Kidney epithelial cell (primary cell): ENCODE measurements at places on chromosomes 16 and 17.

- no peak for DNase-seq
These were observed 49.5 kb downstream of the HLF start for GRCh38 chr17:55314061-55314783.

DNA sequence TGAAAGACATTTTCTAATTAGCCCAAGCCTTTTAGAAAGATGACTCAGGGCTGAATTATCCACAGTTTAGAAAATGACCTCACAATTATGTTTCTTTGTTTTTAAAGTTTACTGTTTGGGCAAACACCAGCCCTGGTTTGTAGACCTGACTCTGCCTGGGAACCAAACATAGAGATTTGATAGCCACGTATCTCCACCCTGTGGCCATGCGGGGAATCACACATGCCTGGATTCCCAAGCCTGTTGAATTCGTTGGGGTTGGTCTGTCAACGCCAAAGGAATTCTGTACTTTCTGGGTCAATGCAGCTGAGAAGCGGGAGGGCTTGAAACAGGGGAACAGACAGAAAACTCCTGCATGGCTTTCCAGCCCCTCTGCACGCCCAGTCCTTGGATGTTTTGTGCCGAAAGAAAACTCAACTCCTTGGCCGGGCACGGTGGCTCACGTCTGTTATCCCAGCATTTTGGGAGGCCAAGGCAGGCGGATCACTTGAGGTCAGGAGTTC, 26.9 kb downstream of the CD300A start:
- no peak for DNase-seq

DNA sequence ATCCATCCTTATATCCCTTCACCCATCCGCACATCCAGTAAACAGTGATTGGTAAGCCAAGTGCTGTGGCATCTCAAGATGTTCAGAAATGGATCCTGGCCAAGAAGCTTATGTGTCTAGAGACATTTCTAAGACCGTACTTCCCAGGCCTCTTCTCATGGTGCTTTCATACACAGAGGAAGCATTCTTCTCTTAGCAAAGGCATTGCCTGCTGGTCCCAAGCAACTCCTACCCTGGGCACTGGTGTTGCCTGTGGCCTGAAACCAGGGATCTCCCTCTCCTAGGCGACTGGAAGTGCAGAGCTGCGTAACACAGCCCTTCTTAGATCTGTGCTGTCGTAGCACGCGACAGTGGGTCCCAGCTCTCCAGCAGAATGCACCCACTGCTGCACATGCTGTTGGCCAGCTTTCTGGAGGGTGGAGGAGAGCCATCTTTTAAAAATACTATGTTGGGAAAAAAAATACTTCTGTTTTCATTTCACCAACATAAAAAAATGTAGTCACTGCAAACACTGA, 182.9 kb downstream of the CCDC182 start:
- DNase-seq, result no peak

DNA sequence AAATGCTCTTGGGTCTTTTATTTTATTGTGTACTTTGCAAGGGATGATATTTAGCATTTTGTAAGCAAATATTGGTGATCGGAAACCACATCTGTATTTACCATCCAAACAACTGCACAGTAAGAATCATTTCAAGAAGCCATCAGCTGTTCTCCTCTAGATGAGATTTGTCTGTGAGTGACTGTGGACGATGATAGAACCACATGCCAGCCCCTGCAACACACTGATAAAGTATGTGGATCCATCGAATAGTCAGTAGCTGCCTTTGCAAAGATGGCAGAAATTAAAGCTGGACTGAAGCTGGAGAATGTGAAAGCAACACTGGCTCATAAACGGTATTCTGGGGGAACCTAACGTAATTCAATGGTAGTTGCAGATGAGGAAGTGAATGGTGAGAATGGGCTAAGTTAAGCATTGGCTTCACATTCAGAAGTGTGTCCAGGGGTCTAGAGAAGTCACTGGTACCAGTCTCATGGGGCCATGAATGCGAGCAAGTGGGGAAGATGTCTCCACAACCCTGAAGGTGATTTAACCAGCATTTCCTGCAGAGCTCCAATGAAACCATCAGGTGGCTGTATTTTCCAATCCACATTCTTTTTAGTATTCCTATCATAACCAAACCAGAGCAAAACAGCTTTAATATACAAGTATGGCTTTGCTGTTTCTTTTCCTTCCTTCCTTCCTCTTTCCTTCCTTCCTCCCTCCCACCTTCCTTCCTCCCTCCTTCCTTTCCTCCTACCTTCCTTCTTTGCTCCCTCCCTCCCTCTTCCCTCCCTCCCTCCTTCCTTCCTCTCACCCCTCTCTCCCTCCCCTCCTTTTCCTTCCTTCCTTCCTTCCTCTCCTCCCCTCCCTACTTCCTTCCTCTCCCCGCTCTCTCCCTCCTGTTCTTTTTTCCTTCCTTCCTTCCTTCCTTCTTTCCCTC, 169.4 kb downstream of the ABCA8 start:
- DNase-seq, result no peak

DNA sequence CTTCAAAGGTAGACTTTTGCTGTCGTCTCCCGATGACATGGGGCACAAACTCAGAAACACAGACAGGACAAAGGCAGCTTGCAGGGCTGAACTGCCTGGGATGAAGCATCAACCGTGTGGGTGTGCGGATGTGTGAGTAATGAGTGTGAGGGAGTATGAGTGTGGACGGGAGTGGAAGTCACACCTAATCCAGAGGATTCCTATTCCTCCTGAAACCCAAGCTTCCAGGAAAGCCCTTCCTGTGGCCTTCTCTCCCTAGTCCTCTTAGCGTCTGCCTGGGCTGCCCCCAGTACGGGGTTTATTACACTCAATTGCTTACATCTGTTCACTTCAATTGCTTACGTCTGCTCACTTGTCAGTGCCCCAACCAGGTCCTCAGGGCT, 2.3 kb upstream of the IL4R start:
- DNase-seq, result no peak

DNA sequence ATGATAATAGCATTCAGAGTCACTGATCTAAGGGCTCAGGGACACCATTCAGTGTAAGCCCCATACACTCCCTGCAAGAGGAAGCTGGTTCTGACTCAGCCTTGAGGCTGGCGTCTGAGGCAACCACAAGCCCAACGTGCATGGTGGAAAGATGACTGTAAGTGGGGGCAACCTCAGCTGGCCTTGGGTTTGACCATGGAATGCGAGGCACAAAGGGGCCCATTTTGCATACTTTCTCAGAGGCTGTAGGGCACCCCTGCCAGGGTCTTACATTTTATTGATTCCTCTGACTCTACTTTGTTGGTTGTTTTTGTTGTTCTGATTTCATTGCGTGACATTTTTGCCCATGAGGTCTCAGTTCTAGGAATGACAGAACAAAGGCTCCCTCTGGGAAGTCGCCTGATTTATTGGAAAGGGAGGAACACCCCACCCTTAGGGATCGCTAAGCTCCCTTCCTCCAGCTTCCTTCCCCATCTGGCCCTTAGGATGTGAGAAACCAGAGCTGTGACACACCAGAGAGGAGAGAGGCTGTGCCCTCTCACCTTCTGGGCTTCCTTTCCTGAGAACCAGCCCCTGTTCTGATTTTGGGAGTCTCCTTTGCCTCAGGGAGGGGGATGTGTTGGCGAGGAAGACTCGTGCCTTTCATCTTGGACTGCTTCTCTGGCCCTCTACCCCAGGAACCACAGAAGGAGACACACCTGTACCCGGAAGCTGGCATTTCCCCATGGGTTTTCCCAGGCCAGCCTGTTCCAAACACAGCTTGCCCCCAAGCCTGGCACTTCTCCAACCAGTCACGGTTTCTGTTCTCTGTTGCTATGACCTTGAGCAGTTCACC, 5.6 kb upstream of the CIITA start:
- DNase-seq, result peak; percentile 77

DNA sequence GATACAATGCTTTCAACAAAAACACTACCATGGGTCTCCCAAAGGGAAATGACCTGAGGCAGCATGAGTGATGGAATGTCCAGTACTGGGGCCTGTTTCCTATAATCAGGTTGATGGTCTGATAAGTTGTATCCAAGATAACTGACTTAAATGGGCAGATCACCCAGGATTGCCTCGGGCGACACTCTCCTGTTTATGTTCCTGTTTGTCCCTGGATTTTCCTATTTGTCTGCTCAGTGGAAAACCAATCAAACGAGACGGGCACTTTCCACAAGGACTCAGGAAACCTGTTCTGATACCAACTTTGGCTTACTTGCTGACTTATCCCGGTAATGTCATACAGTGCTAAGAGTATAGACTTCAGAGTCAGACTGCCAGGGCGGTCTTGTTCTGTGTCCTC, 27.4 kb downstream of the USP43 start:
- no peak for DNase-seq

GRCh38 chr17:40916366-40916765, 21.1 kb downstream of the KRT23 start:
- no peak for DNase-seq

DNA sequence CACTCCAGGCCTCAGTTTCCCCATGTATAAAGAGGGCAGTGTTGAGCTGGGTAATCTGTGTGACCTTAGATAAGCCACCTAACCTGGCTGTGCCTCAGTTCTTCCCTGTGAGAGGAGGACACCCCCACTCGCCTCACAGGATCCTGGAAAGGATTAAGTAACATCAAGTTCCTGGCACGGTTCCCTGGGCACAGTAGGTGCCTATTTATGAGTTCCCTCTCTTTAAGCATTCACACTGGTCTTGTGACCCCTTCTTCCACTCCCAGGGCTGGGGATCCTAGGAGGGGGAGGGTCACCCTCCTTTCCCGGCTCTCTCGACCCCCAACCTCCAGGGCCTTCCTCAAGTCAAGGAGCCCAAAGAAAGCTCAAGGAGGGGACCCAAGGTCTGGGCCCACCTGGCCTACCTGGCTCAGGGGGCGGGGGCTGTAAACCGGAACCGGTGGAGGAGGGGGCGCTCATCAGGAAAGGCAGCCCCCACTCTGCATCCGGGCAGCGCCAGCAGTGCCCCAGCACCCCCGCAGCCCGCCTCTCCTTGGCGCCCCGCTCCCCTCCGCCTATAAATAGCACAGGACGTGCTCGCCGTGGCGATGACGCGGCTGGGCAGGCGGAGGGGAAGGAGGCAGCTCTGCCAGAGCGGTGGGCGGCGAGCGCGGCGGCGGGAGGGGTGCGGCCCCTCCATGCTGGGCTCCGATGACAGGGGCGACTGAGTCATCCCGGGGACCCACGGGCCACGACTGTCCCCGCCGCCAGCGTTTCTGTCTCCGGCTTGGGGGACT, 9.4 kb downstream of the RPL19 start:
- DNase-seq, result no peak

- DNase-seq, result no peak
These were observed 4.2 kb upstream of the CDH1 start for GRCh38 chr16:68732741-68733399.

DNA sequence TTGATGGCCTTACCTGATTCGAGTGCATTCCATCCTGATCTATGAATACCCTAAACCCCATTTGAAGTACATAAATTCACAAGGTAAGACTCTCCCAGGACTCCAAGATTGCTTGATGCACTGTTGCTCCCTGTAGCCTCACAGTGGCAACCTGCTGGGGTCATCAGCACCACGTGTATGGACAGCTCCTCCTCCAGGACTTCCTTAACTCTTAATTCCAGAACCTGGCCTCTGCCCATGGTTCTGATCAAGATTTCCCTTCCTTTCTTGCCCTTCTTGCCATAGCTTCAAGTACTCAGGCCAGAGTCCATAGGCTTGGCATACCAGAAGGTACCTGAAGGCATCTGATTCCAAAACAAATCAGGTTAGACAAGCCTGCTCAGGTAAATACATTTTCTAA, 34.0 kb upstream of the NLK start:
- peak; percentile 35 for DNase-seq

DNA sequence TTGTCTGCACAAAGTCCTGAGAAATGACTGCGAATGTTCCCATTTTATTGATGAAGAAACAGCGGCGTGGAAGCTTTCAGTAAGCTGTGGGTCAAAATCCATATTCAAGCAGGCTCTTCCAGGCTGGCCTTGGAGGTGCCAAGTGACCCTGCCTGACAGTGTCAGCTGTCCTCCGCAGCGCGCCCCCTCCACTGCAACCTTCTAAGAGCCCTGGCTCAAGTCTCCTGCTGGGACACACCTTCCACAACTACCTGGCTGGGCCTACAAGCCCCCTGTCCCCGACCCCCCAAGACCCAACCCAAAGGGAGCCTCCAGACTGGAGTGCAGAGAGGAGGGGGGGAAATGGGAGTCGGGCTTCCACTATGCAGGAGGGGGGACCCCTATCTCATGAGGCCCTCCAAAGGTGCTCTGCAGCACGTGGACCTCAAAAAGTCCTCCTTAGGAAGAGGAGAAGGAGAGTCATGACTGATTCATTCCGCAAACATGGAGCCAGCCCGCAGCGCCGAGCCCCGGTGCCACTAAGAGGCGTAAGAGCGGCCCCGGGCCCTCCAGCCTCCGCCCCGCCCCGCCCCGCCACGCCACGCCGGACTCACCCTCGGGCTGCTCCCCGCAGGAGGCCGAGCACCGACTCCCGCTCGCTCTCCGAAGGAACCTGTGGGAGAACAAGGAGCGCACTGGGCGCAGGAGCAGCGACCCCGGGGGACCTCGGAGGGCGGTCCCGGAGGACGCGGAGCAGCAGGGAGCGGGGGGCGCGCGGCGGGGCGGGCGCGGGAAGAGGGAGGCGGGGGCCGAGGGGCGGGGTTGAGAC, 574 bp downstream of the MPP3 start:
- peak; percentile 16 for DNase-seq

DNA sequence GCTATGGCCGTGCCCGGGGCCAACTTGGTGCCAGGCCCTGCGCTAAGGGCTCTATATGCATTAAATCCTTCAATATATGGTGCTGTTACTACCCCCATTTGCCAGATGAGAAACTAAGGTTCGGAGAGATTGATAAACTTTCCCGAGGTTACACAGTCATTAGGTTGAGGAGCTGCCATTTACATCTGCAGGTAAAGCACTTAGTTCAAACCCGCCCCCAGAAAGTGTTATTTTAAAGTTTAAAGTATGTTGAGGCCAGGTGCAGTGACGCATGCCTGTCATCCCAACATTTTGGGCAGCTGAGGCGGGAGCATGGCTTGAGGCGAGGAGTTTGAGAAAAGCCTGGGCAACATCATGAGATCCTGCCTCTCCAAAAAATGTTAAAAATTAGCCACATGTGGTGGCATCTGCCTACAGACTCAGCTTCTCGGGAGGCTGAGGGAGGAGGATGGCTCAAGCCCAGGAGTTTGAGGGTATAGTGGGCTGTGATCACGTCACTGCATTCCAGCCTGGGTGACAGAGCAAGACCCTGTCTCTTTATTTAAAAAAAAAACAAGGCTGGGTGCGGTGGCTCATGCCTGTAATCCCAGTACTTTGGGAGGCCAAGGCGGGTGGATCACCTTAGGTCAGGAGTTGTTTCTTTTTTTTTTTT, 264.7 kb downstream of the PARN start:
- peak; percentile 23 for DNase-seq

DNA sequence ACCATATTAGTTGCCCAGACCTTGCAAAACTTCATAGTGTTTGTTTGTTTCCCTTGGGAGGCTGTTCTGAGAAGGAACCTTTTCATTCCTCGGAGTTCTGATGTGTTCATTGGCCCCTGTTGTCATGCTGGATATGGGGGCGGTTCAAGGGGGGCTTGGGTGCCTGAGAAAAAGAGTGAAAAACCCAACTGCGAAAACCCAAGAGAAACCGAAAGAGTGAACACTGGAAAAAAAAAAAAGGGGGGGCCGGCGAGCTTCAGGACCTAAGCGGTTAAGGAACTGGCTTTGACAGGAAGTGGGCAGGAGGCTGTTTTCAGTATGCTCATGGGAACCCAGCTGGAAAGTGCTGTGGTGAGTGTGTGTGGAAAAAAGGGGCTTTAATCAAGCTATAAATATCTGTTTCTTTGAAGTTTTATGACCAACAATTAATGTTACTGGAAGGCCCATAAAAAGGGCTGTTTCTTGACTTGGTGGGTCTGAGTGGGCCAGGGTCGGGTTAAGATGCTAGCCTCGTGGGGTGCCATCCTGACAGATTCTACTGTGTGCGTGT, 510.7 kb downstream of the MAF start:
- no peak for DNase-seq
